Muscle of leg (tissue), 16 donors: ENCODE measurements at places on chromosomes 12 and 14. TPM values are rescaled to one million over a fixed set of nuclear protein-coding genes. Genes with fewer than 3 reads are reported as not detected.

ZC3H14 gene
- 39.1 TPM for total RNA-seq

DNA sequence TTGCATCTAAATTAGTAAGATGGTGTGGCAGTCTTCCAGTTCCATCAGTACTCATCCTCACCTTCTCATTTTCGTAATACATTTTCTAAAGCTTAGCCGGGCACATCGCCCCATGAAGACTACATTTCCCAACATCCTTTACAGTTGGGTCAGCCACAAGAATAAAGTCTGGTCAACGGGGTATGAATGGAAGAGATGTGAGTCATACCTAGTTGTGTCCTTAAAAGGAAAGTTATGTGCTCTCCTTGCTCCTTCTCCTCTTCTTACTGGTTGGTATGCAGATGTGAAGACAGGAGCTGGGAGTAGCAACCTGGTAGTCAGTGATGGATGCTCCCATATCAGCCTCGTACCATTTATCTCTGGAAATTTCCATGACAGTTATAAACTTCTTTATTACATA lies 35.9 kb upstream of the EGLN3 start:
- peaks cover 6% of the 10 kb centered on the region for H3K4me1 ChIP-seq
- H3K4me3 ChIP-seq: no peak overlapping the region

DNA sequence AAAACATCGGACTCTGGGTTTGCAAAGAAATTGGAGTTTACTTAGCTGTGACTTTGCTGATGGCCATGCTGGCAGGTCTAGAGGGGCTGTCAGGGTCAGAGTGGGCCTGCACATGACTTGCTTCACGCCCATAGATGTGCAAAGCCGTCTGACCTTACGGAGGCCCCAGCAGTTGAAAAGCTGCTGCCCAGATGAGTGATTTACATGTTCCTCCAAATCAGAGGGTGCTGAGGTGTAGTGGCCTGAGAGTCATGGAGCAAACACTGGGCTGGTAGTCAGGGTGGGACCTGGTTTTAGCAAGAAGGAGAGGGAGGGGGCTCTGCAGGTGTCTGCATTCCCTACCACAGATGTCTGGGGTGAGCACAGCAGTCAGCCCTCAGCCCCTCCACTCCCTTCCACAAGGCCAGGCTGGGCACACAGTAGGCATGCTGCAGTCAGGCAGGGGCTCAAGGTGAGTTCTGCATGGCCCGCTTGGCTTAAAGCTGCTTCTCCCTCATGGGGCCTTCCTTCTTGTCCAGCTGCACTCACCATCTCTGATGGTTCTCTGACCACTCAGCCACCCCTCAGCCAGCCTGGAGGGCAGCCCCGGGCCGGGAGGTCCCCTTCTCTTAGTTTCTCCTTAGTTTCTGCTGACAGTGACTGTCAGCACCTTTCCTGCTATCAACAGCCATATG lies 34.2 kb upstream of the EML1 start:
- no peak overlapping the region for H3K4me3 ChIP-seq
- H3K36me3 ChIP-seq: no peaks in the 10 kb centered on the region
- H3K27me3 ChIP-seq: no peaks in the 10 kb centered on the region

VWF gene
- total RNA-seq: 47.8 TPM

SERPINA12 gene
- not detected for total RNA-seq

DNA sequence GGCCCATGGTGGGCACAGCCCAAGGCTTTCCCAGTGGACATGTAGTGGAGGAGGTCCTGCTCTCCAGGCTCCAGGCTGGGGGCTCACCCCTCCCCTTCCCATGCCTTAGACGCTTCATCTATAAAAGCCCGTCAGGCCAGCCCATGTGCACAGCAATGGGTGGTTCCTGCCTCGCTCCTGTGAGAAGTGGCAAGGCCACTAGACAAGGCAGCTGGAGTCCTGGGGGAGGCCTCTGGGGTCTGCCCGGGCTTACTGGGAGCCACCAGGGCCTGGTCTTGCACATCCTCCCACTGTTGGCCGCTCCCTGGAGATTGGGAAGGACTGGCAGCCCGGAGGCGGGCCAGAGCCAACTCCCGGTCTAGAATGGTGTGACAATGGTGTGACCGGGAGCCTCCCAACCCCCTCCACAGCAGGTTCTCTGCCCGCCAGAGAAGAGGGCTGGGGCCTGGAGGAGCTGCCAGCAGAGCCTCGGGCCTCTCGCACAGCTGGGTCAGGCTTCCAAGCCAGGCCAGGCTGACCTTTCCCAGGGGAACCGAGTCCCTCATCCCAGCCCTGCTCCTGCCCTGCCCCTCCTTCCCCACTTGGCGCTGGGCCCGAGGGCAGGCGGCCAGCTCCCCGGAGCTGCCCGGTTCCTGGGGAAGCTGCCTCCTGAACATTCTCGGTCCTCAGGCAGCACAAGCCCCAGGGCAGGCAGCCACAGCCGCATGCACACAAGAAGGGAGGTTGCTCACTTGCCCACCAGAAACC lies 97.9 kb downstream of the RFLNA start:
- H3K4me1 ChIP-seq: peaks cover 99% of the 10 kb centered on the region
- no peak overlapping the region for H3K4me3 ChIP-seq

GRCh38 chr14:61350427-61351270 lies 29.3 kb downstream of the PRKCH start:
- H3K4me3 ChIP-seq: no peak overlapping the region
- no peaks in the 10 kb centered on the region for H3K27me3 ChIP-seq
- DNase-seq: no peak
- H3K4me1 ChIP-seq: no peaks in the 10 kb centered on the region
- H3K36me3 ChIP-seq: no peaks in the 10 kb centered on the region

SLC22A17 gene
- total RNA-seq: 15.5 TPM

DNA sequence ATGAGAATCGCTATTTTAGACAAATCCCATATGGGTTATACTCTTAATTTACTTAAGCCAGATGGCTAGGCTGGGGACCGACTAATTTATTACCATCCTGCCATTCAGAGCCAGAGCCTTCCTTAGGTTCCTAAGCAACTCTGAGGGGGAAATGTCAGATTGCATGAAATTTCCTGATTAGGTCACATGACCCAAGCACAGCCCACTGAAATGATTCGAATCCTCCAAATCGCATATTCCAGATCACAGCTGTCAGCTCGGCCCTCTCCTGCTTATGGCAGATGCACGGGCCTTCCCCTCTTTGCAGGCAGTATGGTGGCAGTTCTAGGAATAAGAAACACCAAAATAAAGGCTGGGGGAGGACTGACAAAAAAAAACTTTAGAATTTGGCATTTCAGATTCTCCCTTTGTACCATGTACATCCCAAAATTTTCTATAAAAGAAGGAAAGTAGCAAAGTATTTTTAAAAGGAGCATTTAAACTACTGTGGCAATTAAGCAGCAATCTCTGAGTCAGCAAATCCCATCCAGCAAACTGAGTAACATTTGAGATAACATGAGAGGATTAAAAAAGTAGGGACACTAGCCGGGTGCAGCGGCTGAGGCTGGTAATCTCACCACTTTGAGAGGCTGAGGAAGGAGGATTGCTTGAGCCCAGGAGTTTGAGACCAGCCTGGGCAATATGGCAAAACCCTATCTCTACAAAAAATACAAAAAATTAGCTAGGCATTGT lies 30.5 kb upstream of the NUDT4 start:
- DNase-seq: peak; percentile 40
- H3K27me3 ChIP-seq: no peaks in the 10 kb centered on the region
- no peak overlapping the region for H3K27ac ChIP-seq
- H3K4me3 ChIP-seq: no peak overlapping the region

PPP1R3E gene
- 7.5 TPM for total RNA-seq

- H3K4me1 ChIP-seq: peaks cover 52% of the 10 kb centered on the region
- H3K36me3 ChIP-seq: no peaks in the 10 kb centered on the region
Observed at GRCh38 chr12:106136263-106136662, 2.5 kb downstream of the NUAK1 start.

BEGAIN gene
- 2.0 TPM for total RNA-seq

- no peaks in the 10 kb centered on the region for H3K27me3 ChIP-seq
- no peaks in the 10 kb centered on the region for H3K36me3 ChIP-seq
- no peak for DNase-seq
- H3K4me1 ChIP-seq: peaks cover 8% of the 10 kb centered on the region
Observed at GRCh38 chr14:23240661-23241060, 2.9 kb downstream of the RNF212B start.

- H3K27ac ChIP-seq: no peak overlapping the region
- H3K27me3 ChIP-seq: no peaks in the 10 kb centered on the region
- H3K36me3 ChIP-seq: no peaks in the 10 kb centered on the region
- no peak for DNase-seq
- no peaks in the 10 kb centered on the region for H3K4me1 ChIP-seq
Observed at GRCh38 chr12:24574538-24574937, 374.4 kb downstream of the BCAT1 start.
